Myocyte (in vitro differentiated cells): ENCODE measurements at places on chromosomes 4 and X.
A peak's percentile ranks its signal among the peaks of the same experiment; 100 is the strongest.

- peak; percentile 45 for DNase-seq
These were observed 38.8 kb upstream of the UGDH start for GRCh38 chr4:39565878-39566600.

- no peak for DNase-seq
These were observed 133.7 kb upstream of the CXCL13 start for GRCh38 chr4:77471821-77472495.

DNA sequence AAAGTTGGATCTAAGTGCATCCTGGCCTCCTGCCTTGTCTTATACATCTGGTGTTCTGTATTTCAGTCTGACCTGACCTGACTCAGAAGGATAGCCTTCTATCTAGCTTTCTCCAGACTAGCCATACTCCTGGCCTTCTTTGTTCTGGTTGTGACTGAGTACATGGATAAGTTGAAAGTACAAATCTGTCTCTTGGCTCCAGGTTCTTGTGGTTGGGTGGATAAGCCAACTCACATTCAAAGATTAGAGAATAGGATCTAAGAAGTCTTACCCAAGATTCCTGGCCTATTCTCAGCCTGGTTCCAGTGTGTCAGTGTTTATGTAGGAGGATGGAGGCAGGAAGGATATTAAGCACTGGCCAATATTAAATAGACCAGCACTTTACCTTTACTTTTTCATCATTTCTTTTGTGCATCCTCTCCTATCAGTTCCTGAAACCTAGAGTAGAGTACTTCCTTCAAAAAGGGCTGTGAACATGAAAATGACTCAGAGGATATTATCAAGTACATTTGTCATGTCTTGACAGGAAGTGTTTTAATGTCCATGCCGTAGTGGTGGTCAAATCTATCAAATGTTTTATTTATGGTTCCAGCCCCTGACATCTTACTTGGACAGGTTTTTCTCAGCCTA lies 123.5 kb downstream of the IL15 start:
- no peak for DNase-seq

DNA sequence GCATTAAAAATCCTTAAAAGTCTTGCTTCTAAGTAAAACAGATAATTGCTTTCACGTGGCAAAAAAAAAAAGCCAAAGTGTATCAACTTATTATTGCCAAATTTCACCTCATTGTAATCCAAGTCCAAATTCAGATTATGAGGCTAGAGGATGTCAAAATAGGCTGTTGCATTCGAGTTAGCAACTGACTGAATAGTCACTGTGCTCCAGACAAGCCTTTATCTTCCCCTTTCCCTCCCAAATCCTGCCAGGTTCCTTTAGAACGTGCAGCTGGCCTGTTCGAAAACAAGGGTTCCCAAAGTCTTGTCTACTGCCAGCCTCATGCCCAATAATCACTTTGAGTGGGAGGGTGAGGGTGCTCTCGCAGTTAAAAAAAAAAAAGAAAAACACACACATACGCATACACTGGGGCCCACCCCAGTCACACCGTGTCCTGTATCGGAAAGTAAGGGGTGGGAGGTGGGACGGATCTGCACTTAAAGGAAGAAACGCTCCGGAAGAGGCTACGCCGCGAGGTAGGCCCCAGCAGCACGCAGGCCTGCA lies 603 bp downstream of the MAD2L1 start:
- no peak for DNase-seq

- DNase-seq = no peak
These were observed 1015.1 kb downstream of the RPA4 start for GRCh38 chrX:97898798-97899197.

DNA sequence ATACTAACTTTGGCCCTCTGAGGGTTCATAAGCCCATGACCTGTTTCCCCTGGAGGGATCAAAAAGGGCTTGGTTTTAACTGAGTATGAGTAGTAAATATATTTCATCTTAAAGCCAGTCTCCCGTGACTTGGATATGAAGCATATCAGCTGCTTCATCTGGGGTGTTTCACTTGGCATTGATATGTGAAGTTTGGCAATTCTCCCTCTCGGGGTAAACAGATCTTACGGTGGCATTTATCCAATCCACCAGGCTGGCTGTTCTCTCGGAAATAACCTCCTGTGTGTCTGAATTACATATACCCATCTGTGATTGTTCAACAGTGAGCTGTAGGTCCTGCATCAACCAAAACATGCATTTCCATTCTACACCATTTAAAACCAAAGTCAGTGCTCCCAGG lies 130.7 kb downstream of the ADAM29 start:
- no peak for DNase-seq

DNA sequence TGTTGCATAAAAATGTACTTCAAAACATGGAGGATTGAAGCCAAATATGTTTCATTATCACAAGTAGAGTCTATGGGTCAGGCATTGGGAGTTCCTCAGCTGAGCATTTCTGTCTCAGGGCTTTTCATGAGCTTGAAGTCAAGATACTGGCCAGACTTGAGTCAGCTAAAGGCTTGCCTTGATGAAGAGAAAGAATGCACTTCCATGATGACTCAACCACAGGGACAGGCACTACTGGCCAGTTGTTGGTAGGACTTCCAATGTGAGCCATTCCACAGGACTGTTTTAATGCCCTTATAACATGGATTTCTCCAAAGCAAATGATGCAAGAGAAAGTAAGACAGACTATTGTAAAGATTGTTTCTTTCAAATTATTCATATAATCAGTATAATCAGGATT lies 895.6 kb downstream of the RAB28 start:
- no peak for DNase-seq

DNA sequence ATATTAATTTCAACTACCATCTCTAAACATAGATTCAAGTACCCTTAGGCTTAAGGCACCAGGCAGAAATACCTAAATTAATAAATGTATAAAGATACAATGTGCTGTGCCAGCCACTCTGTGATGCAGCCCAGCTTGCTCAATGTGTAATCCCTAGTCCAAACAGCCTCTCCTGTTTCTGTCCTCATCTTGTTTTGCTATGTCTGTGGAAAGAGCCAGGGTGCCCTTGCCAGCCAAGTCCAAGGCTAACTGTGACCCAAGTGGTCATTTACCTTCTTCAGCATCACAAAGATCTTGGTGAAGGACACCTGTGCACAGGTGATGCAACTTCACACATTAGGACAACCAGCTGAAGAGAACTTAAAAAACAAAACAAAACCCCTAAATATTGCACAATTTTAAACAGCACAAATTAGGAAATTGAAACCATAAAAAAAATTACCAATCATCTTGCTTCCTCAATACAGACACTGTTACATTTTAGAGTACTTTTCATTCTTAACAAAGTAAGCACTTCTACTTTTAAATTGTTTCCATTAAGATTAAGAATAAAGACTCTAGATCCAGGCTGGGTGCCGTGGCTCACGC lies 89.6 kb downstream of the C4orf51 start:
- DNase-seq = no peak

GRCh38 chr4:121597346-121597934 lies 99.3 kb downstream of the ANXA5 start:
- DNase-seq = no peak

- DNase-seq = no peak
These were observed 114.1 kb downstream of the TLL1 start for GRCh38 chr4:165986956-165987698.

- DNase-seq = peak; percentile 59
These were observed 1.2 kb downstream of the PRKX start for GRCh38 chrX:3712051-3712869.

DNA sequence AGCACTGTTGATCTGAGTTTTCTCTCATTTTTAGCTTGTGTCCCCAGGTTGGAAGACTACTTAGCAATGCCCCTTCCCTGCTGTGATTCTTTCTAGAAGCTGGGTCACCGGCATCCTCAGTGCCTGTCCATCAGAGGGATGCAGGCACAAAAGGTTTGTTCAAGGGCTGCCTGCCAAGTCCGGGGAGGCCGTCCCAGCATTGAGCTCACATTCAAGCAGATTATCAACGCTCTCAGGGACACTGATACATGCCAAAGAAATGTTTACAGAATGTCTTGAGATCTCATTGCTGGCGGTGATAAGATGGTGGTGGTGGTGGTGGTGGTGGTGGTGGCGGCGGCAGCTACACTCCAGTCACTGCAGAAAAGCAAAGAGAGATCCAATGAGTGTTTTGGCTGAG lies 79.6 kb upstream of the VCX3A start:
- no peak for DNase-seq

DNA sequence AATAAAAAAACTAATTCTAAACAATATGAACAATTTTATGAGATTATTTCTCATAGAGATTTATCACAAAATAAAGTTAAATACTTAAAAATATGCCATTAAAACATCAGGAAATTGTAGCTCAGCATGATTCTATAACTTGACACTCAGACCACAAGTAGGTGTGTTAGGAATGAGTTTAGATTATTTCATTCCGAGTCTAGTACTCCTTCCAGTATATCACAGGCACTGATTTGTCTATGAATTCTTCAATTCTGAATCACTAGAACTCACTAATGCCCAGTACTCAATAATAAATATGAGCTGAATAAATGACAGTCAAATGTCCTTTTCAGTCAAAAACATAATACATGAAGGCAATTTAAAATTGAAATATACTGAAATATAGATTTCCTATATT lies 22.2 kb downstream of the BOD1L1 start:
- DNase-seq = no peak

DNA sequence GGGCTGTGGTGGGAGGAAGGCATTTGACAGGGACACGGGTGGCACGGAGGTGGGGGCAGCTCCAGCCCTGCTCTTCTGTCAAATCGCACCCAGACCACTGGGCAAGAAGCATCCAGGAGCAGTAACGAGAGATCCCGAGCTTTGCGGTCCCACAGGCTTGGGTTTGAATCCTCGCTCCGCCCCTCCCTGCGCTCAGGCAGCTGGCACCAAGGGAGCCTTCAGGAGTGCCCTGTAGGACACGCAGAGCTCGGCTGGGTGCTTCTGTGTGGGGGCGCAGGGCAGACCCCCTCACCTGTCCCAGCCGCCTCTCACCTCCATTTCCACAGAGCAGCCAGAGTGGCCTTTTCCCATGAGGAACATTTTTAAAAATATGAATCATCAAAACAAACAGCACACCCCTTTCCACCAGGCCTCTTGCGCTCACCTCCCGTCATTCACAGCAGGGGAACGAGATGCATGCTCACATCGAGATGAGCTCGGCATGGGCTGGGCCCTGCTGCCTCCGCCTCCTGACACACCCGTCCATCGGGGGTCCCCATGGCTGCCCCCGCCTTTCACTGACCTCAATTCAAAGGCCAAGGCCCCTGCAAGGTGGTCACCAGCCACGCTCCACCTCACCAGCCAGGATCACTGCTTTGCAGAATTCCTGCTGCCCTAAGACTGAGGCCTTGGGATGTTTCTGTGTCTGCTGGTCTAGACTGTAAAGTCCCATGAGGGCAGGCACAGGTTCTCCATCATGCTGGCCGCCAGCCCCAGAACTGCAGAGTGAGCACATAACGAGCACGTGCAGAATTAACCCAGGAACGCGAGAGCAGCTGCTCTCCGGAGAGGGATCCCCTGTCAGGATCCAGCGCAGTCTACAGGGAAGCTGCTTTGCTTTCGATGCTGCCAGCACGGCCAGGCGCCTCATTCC lies 52.7 kb downstream of the ACOX3 start:
- no peak for DNase-seq

DNA sequence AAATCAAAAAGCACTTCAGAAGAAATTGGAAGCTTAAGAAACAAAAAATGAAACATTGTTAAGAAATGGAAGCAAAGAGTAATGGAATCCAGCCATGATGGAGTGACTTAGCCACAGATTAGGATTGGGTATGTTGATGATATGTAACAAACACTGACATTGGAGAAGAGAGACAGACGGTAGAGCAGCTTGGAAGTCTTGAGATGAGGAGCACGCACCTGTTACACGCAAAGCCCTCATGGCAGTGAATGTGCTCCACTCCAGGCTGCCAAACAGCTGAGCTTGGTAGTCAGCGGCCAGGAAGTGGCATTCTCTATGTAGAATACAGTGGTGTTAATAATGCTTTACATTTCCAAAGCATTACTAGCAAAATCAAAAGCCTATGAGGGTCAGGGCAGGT lies 56.9 kb upstream of the GPRIN3 start:
- DNase-seq = peak; percentile 52

GRCh38 chrX:2228536-2228935 lies 272.2 kb downstream of the DHRSX start:
- DNase-seq = no peak

GRCh38 chr4:159420162-159421057 lies 317.5 kb downstream of the RAPGEF2 start:
- DNase-seq = no peak

DNA sequence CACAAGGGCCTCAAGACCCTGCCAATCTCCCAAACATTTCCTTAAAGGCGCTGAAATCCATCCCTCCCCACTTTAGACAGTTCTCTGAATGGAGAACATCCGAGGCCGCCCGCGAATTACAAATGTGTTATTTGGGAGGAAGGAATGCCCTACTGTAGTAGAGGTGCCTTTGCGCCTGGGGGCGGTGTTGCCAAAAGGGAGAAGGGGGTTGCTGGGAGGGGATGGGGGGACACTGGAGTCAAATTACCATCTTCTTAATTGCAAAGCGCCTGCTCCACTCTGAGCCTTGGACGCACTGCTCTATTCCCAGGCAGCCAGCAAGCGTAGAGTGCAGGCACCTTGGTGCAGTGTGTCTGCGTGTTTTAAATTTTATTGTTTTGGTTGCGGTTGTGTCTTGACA lies 2.7 kb downstream of the TMEM255A start:
- no peak for DNase-seq

- no peak for DNase-seq
These were observed 222.4 kb downstream of the CRLF2 start for GRCh38 chrX:989959-990510.

- DNase-seq = peak; percentile 3
These were observed 9.0 kb upstream of the MAGEA8 start for GRCh38 chrX:149871940-149872339.
